ENCODE measurements at places on chromosomes 6 and 20. TPM values are rescaled to one million over a fixed set of nuclear protein-coding genes. Genes with fewer than 3 reads are reported as not detected.
A peak's percentile ranks its signal among the peaks of the same experiment; 100 is the strongest.

Gene NKX2-4
- not detected for total RNA-seq

Gene SNRPB2
- total RNA-seq, result 34.8 TPM

Gene FKBP1C
- 0.29 TPM for total RNA-seq

Gene GRM4
- not detected for total RNA-seq

Gene HLA-A
- total RNA-seq, result 617 TPM

Gene RAET1E
- not detected for total RNA-seq

DNA sequence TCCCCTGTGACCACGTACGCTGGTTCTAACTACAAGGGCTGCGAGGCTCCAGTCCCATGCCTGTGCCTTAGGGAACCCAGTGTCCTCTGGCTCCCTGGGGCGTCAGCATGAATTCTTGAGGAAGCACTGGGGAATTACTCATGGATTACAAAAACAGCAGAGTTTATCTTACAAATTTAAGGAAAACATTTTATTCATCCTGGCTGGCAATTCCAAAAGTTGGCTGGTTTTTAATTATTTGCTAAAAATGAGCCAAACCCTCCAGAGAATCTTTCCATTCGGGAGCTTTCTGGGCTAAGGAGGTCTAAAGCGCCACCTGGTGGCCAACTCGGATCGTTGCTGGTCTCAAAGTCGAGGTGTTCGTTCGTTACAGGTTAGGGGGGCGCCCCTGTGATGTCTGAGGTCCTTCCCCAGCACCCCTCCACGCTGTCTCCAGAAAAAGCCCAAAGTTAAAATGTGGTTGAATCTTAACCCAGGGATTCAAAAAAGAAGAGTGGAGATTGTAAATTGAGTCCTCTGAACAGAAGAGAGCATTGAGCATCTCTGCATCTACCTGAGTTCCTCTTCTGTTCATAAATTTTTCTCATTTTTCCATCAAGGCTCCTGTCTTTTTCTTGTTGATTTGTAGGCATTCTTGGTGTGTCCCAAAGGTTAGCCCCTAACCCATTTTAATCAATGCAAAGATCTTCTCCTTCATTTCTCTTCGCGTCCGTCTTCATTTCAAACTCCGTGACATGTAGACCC is 99.4 kb downstream of the BFSP1 start:
- H3K36me3 ChIP-seq, result no peaks in the 10 kb centered on the region
- H3K4me1 ChIP-seq, result no peaks in the 10 kb centered on the region
- H3K27ac ChIP-seq, result no peak overlapping the region
- H3K27me3 ChIP-seq, result no peaks in the 10 kb centered on the region
- no peak for DNase-seq
- no peak overlapping the region for H3K4me3 ChIP-seq

DNA sequence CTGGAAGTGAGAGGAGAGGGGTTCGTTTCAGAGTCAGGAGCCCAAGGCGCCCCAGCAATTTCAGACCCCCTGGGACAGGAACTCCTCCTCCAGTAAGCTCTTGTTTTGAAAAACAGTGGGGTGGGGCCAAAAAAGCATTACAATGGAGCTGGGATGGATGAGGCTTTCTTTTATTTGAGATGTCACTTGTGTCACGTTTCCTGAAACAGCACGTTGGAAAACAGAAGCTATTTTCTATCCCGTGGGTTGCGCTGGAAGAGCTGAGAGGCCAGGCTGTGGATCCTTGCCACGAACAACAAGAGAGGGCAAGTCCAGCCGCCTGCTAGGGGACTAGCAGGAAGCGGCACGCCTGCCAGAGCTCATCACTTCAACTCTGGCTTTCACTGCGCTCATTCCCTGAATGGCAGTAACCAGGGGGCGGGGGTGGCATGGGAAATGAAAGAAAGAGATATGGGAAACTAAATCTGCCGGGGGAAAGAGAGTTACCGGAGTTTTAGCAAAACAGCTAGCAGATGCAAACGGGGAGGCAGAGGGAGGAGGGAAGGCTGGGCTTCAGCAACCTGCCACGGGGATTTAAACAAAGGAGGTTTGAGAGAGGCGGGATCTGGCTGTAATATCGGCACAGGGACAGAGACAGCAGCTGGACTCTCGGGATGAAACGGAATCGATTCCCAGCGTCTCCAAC is 34.6 kb downstream of the GCNT2 start:
- no peaks in the 10 kb centered on the region for H3K27me3 ChIP-seq
- peak overlapping the region; percentile 83 for H3K27ac ChIP-seq
- DNase-seq, result peak; percentile 71
- peak overlapping the region; percentile 27 for H3K4me3 ChIP-seq

- H3K27me3 ChIP-seq, result no peaks in the 10 kb centered on the region
- peak overlapping the region; percentile 96 for H3K4me3 ChIP-seq
- no peak for DNase-seq
- no peaks in the 10 kb centered on the region for H3K36me3 ChIP-seq
- H3K4me1 ChIP-seq, result no peaks in the 10 kb centered on the region
These were observed 611 bp downstream of the EPB41L2 start for GRCh38 chr6:131062241-131063027.

- no peaks in the 10 kb centered on the region for H3K27me3 ChIP-seq
- H3K27ac ChIP-seq, result no peak overlapping the region
- no peaks in the 10 kb centered on the region for H3K4me1 ChIP-seq
These were observed 45.8 kb downstream of the RGS17 start for GRCh38 chr6:153085239-153085638.

DNA sequence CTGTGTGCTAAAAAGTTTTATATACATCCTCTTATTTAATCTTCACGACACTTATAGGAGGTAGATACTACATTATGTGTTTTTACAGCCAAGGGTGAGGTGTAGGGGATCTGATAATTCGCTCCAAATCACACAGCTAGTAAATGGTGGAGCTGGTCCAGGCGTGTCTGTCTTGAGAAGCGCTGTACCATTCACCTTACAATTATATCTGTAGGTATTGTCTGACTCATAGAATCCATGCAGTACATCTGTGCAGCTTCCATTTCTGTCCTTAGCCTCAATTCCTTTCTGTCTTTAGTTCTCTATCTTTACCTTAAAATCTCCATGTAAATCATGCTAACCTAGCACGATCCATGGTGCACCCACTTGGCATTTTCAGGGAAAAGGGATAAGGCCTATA is 120.7 kb downstream of the CARMIL1 start:
- H3K4me3 ChIP-seq, result no peak overlapping the region
- no peaks in the 10 kb centered on the region for H3K4me1 ChIP-seq

DNA sequence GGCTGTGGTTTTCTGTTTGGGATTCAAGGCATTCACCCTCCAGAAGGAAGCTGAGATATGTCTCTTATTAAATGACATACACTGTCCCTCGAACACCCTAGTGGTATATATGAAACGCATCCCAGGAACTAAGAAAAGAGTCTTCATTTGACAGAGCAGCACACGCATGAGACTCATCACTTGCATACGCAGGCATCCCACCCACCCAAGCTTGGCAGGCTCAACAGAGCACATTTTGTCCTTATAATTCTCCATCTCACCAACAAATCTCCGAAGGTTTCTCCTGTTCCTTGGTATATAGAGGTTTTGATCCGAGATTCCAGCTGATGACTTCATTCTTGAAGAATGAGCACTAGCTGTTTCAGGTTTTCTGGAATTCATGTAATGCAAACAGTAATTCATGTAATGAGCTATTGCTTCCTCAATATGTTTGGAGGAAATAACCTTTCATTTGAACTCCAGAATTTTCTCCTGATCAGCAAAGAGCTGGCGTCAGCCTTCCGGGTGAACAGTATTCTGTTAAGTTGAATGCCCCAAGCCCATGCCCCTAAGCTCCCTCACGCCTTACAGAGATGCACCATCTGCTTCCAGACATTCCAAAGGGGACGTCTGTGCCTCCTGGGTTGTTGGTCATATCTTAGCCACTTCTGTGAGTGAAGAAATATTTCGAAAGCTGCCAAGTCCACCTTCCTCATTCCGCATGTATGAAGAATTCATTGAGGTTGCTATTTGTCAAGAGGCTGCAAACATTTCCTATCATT is 66.0 kb upstream of the CDH4 start:
- H3K4me3 ChIP-seq, result no peak overlapping the region

DNA sequence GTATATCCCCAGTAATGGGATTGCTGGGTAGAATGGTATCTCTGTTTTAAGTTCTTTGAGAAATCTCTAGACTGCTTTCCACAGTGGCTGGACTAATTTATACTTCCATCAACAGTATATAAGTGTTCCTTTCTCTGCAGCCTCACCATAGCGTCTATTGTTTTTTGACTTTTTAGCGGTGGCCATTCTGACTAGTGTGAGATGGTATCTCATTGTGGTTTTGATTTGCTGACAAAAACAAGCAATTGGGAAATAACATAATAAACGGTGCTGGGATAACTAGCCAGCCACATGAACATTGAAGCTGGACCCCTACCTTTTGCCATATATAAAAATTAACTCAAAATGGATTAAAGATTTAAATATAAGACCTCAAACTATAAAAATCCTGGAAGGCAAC is 14.2 kb downstream of the OR2A4 start:
- no peak overlapping the region for H3K4me3 ChIP-seq
- no peak for DNase-seq
- no peak overlapping the region for H3K27ac ChIP-seq

GRCh38 chr20:49691818-49692568 is 21.7 kb downstream of the B4GALT5 start:
- no peak for DNase-seq
- H3K4me1 ChIP-seq, result no peaks in the 10 kb centered on the region
- H3K4me3 ChIP-seq, result no peak overlapping the region
- no peaks in the 10 kb centered on the region for H3K27me3 ChIP-seq

GRCh38 chr20:6838181-6838826 is 70.8 kb downstream of the BMP2 start:
- no peak overlapping the region for H3K27ac ChIP-seq
- no peaks in the 10 kb centered on the region for H3K4me1 ChIP-seq
- no peaks in the 10 kb centered on the region for H3K36me3 ChIP-seq

- H3K27me3 ChIP-seq, result no peaks in the 10 kb centered on the region
- H3K27ac ChIP-seq, result no peak overlapping the region
- DNase-seq, result no peak
- H3K36me3 ChIP-seq, result no peaks in the 10 kb centered on the region
These were observed 22.6 kb downstream of the NOL4L start for GRCh38 chr20:32562495-32562911.

GRCh38 chr20:51353491-51353890 is 189.0 kb downstream of the NFATC2 start:
- H3K4me1 ChIP-seq, result no peaks in the 10 kb centered on the region
- no peaks in the 10 kb centered on the region for H3K36me3 ChIP-seq
- H3K27me3 ChIP-seq, result no peaks in the 10 kb centered on the region
- H3K4me3 ChIP-seq, result no peak overlapping the region
- no peak overlapping the region for H3K27ac ChIP-seq
- no peak for DNase-seq

DNA sequence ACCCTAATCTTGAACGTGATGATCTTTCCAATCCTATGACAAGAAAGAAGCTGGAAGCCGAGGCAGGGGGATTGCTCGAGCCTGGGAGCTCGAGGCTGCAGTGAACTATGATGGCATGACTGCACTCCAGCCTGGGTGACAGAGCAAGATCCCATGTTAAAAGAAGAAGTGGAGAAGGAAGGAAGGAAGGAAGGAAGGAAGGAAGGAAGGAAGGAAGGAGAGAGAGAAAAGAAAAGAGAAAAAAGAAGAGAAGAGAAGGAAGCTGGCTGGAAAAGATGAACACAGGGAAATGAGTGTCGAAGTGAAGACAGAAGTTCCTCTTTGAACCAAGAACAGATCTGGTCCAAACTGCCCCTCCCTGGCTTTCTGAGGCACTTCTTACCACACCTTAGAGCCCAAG is 136.0 kb upstream of the PRND start:
- H3K4me3 ChIP-seq, result no peak overlapping the region
- DNase-seq, result no peak
- H3K27ac ChIP-seq, result no peak overlapping the region
- no peaks in the 10 kb centered on the region for H3K4me1 ChIP-seq

GRCh38 chr6:30152016-30152673 is 8.9 kb downstream of the TRIM10 start:
- H3K27ac ChIP-seq, result no peak overlapping the region
- peaks cover 4% of the 10 kb centered on the region for H3K4me1 ChIP-seq
- no peak for DNase-seq
- no peaks in the 10 kb centered on the region for H3K36me3 ChIP-seq

DNA sequence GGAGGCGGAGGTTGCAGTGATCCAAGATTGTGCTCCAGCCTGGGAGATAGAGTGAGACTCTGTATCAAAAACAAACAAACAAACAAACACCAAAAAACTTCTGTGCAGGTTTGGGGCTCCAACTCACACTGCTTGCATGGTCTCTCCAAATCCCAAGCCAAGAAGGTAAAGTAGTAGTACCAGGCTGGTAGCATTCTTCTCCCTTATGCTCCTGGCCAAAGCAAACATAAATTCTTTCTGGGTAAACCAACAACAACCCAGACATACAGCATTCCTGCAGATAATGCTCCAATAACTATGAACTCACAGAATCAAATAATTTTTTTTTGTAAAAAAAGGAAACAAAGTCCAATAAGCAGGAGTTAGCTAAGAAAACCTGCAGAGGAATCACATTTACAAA is 57.8 kb upstream of the KLHL31 start:
- no peak overlapping the region for H3K27ac ChIP-seq
- H3K36me3 ChIP-seq, result no peaks in the 10 kb centered on the region
- no peaks in the 10 kb centered on the region for H3K27me3 ChIP-seq
- no peak overlapping the region for H3K4me3 ChIP-seq
- H3K4me1 ChIP-seq, result no peaks in the 10 kb centered on the region
